GM13976 (cell line): ENCODE measurements at places on chromosomes 1 and 21.

- peak; percentile 34 for DNase-seq
Observed at GRCh38 chr1:905811-906599, 17.7 kb upstream of the SAMD11 start.

GRCh38 chr1:3711381-3711779 lies 40.9 kb upstream of the CCDC27 start:
- DNase-seq, result no peak

DNA sequence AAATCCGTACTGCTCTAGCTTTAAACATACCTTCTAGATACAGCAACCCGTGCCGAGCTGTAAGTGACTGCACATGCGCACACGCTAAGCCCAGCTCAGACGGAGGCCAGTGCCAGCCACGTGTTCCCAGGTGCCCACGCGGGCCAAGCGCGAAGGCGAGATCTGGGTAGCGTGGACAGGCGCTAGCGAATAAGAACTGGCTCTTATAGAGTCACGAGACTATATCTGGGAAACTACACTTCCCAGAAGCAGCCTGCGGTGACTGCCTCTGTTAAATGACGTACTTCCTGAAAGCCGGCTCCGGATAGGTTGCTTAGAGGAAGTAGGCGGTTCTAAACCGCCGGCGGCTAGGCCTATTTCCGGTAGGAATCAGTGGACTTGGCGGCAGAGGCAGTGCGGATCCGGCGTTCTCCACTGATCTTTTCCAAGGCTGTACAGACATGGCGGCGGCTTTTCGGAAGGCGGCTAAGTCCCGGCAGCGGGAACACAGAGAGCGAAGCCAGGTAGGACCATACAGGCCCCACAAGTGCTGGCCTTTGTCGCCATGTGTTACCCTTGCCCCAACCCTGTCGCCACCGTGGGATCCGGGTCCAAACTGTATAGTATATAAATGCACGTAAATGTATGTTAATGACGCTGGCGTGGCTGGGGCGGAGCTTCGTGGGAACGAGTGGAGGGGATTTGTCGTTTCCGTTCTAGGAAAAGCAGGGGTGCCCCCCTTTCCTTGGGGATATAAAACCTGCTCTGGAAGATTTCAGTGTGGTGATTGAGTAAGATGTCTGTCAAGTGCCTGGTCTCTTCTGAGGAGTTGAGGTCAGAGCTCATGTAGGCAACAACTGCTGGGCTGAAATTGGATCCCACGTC lies at the start of gene UTP11:
TSS of gene UTP11 (plus strand) at position 372 of the 864 bp plus-strand sequence. CDS start at position 441, 69 bp downstream.
- DNase-seq, result peak; percentile 94

DNA sequence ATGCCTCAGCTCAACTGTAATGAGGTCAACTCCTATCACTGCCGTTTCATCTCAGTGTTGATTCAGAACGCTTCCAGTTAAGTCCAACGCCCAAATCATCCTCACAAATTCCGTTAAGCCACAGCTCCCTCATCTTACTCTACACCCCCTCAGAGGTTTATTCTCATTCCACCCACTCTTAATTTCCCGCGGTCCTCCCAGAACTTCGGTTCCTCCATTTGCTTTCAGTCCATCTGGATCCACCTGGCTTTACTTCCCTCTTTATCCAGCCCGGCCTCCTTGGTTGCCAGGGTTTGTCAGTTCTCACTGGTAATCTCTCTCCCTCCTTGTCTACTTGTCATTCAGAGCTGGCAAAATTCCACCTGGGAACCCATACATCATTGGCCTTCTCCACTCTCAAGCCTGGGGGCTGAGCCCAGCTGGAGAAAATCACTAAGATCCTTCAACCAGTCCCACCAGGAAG lies 51.3 kb upstream of the RUNX1 start:
- DNase-seq, result no peak
